Cortex of kidney (tissue), 1 donor: ENCODE measurements at places on chromosomes 5 and 9.

GRCh38 chr9:112247090-112247489 is 72.0 kb upstream of the SUSD1 start:
- no peak for DNase-seq

DNA sequence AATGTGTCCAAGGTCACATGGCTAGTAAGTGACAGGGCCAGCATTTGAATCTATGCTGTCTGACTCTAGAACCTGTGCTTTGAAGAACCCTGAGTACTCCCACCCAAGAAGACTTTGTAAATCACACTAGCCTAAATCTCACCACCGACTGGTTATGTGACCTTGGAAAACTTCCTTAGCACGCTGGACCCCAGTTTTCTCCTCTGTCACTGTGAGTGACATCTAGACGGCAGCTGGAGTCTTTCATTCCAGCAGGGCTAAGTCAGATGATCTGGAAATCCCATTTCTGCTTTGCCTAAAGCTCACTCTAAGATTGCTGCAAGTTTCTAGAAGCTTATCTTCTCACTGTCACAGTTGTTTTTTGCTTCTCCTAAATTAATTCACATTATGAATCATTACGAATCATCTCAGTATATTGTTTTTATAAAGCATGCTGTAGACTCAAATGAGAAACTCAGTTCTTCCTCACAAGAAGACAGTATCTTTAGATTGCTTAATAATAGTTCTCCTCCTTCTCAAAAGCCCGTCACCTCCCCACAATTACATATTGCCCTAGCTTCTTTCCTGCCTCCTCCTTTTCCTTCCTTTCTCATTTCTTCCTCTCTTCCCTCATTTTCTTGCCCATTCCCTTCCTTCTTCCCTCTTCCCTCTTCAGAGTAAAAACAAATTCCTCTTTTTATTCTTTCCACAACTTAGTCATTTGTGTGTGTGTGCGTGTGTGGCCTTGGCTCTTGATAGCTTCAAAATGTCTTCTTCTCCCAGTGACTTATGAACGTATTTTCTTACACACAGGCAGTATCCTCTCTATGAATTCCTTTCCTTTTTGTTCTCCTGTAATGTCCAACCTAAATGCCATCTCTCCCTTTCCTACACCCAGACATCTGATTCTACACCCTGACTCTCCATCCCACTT is 16.8 kb downstream of the ALDOB start:
- DNase-seq, result no peak

DNA sequence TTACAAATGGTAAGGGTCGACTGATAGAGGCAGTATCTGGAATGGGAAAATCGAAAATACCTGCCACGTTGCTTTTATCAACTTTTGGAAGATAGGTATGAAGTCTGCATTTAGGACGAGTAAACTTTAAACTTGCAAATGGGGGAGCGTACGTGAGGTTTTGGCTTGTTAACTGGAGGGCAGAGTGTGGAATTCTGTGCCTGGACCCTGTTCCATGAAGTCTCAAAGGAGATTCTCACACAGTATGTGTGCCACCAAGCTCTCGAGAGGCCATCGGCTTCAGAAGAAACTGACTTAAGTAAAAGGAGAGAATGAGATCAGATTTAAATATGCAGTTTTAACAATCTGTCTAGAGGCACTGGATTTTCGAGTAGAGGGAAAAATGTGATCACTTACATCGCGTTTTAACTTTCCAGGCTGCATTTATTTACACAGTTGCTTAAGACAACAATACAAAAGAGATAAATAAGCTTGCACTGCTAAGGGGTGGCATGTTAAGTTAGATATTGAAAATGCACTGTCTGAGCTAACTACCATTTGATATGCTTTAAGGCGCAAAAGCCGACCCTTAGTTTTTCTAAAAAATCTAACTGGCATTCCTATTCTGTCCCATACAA is 401.6 kb downstream of the EBF1 start:
- no peak for DNase-seq

- DNase-seq, result no peak
Measured at GRCh38 chr9:16407617-16408016, 462.9 kb downstream of the BNC2 start.

- DNase-seq, result no peak
Measured at GRCh38 chr9:121895818-121896544, 197.1 kb downstream of the TTLL11 start.

DNA sequence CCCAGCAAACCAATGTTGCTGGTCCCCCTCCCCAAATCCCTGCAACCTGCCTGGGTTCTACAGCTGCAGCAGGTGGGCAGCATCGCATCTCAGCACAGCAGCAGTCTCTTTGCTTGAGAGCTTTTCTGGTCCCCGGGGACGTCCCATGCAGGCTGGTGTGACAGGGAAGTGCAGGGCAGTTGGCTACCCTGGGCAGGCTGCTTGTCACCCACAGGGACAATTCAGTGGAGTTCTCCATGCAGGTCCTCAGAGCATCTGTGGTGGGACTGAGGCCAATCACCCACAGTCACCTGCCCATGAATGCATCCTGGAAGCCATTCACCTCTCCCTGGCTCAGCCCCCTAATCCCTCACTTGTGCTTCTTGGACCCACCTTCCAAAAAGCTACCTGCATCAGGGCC is 43.9 kb upstream of the SEMA4D start:
- no peak for DNase-seq

GRCh38 chr9:129682381-129682780 is 16.9 kb downstream of the PRRX2 start:
- DNase-seq, result no peak

DNA sequence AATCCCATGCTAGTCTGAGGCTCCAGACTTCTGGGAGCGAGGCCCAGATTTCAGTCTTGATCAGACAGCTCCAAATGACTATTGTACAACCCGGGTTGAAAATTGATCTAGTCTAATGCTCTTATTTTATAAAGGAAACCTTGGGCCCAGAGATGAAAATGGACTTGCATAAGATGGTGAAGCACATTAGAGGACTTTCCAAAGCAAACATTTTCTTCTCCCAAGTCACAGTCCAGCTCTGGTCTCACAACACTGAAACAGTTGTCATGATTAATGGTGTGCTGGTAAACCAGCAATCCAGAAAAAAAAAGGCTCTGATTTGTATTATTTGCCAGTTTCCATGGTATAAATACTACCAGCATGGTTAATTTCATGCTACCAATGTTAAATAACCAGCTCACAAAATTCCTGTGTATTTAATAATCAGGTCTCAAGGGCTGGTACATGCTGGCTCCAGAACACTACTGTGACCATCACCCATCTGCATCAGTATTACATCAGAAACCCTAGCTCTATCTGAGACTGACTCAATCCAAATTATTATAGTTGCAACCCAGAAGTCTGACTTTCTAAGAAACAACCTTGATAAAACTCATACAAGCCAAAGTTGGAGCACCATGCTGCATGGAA is 32.5 kb upstream of the ABLIM3 start:
- DNase-seq, result no peak

DNA sequence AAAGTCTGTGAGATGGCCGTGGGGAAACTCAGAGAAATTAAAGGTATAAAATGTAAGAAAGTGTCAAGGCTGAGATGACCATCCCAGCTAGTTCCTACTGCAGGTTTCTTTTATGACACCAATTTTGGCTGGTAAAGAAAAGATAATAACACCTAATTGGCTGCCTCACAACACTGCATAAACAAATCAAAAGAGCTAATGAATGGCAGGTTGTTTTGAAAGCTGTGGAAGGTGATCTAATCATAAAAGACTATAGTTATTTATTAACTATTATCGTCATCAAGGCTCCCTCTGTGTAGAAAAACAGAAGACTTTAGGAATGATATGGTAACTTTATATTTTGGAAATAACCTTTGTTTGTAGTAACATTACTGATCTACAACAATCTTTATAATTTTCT is 3.5 kb upstream of the SPINK5 start:
- DNase-seq, result no peak

GRCh38 chr5:130871346-130872086 is 293.5 kb downstream of the HINT1 start:
- DNase-seq, result no peak

- DNase-seq, result no peak
Measured at GRCh38 chr5:133750856-133751255, 138.5 kb upstream of the FSTL4 start.

GRCh38 chr9:8871796-8872445 is 1072.3 kb upstream of the DMAC1 start:
- DNase-seq, result no peak

DNA sequence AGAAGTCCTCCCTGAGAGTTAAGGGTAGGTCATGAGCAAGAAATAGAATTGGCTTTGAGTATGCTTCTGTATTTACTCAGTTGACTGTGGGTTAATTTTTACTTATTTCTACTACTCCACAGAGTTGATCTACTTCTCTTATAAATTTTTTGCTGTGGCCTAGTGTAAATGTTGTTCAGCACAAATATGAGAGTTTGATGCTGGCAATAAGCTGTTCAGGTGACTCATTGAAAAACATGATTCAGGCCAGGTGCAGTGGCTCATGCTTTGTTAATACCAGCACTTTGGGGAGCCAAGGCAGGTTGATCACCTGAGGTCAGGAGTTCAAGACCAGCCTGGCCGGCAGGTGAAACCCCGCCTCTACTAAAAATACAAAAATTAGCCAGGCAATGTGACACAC is 4.5 kb upstream of the CDK7 start:
- no peak for DNase-seq

GRCh38 chr9:83146325-83146724 is 83.4 kb upstream of the RASEF start:
- no peak for DNase-seq

- DNase-seq, result no peak
Measured at GRCh38 chr5:155625315-155625714, 611.8 kb downstream of the KIF4B start.

DNA sequence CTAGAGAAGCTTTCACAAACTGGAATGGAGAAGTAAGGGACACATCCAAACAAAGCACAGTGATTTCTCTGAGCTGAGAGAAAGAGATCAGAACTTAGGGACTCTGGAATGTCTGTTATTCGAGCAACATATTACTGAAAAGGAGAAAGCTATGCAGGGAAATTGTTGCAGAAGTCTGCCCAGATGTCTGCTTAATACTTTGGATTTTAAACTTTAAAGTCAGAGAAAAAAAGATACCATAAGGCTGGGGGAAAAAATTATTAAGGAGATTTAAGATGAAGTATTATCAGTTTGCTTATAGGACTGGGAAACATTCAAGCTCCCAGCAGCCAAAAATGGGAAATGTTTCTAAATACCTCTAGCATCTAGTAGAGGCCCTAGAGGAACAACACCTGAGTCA is 803.9 kb downstream of the TAF11L14 start:
- DNase-seq, result no peak

DNA sequence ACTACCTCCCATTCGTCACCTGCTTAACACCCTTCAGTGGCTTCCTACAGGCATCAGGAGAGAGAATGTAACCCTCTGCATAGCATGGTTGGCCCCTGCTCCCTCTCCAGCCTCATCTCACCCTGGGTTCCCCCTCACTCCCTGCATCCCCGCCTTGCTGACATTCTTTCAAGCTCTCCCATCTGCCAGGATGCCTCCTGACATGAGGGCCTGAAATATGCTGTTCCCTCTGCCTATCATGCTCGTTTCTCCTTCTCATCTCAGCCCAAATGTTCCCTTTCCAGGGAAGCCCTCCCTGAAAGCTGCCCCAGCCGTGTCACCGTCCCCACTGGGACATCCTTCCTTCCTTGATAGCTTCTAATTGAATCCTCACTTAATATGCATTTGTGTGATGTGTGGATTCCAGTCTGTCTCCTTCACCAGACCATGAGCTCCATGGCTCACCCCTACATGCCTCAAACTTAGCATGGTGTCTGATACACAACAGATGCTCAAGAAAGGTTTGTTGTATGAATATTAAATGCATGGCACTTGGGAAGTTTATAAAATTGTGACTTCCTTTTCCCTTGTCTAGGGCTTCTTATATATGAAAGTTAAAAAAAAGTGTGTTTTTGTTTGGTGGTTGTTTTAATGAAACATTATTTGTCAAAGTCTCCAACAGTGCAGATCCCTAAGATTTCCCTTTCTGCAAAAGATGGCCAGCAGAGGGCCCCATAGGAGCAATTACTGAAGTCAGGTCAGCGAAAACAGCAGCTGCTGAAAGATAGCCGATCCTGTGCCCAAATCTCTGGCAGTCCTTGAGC is 7.3 kb upstream of the C5orf58 start:
- no peak for DNase-seq

DNA sequence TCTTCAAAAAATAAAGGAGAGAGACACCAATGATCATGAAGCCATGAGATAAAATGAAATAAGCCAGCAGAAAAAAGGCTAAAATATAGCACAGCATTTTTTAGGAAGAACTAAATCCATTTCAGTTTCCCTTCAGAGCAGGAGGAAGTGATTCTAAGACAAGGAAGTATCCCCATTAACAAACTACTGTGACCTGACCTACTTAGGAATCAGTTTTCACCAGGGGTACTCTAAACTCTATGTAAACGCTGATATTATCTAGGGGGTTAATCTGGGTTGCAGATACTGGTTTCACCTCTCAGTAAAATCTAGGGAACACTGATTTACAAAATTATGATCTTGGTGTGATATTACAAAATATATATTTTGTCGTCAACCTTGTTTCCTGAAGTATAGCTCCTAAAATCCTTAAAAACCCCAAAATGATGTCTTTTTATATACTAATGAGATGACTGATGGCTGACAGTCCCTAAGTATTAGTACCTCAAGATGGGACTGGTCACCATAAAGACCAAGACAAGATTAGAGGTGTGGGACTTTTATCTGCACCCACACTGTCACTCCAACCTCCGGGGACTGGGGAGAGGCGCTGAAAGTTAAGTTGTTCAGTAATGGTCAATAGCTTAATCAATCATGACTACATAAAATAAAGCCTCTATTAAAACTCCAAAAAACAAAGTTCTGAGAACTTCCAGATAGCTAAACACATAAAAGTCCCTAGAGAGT is 2.9 kb upstream of the FNBP1 start:
- no peak for DNase-seq

DNA sequence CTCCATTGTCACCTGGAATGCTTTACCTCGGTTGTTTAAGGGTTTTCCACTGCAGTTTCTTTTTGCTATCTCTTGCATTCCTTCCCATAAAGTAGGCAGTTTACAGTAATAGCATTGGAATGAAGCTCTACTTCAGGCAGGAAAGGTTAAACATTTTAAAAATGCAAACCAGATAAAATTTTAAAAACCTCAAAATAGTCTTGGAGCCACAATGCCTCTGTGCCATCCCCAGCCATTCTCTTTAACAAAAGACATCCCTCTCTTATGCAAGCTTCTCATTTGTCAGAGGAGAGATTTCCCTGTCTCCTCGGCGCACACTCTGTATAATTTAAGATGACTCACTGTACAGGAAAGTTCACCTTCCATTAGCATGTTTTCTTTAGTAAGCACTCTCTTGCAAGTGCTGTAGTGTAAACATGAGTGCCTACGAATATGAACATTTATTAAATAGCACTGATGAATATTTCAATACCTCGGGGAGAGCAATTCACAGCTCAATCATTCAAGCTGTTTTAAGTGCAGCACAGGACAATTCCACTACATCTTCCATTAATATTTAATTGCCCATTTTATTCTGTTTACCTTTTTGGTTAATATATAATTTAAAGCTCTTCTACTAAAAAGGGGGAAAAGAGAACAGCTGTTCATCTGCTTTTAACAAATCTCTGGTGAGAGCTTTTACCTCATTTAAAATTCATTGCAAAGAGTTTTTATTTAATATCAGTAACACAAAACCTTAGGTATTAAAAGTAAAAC is 343.6 kb downstream of the SPATA31D1 start:
- no peak for DNase-seq

- DNase-seq, result no peak
Measured at GRCh38 chr5:6302684-6303083, 75.7 kb downstream of the MED10 start.

- DNase-seq, result no peak
Measured at GRCh38 chr5:59471463-59471862, 422.1 kb downstream of the PDE4D start.

GRCh38 chr5:74028976-74029375 is 403.0 kb downstream of the ARHGEF28 start:
- DNase-seq, result no peak
